Stimulated activated CD4-positive, alpha-beta T cell treated with anti-CD3 and anti-CD28 coated beads, Interleukin-15, amount 100 ng/mL, for 24 hours (primary cell): ENCODE measurements at places on chromosomes 2 and 18.

- DNase-seq: no peak
Measured at GRCh38 chr2:68879296-68879695, 8.1 kb upstream of the BMP10 start.

DNA sequence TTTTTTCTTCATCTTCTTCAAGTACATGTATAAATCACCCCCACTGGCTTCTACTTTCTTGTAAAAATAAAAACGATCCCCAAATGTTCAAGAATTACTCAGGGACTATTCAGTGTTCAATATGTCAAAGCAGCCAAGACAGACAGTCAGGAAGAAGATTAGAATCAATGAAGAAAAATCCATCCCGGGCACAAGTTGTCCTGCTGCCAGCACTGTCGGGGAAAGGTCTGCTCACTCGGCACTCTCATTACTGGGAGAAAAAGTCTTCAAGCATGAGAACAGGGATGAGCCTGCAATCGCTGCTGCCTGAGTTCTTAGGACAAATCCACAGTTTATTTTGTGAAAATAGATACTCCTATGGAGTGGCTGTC lies 482.8 kb upstream of the KLHL29 start:
- DNase-seq: no peak

DNA sequence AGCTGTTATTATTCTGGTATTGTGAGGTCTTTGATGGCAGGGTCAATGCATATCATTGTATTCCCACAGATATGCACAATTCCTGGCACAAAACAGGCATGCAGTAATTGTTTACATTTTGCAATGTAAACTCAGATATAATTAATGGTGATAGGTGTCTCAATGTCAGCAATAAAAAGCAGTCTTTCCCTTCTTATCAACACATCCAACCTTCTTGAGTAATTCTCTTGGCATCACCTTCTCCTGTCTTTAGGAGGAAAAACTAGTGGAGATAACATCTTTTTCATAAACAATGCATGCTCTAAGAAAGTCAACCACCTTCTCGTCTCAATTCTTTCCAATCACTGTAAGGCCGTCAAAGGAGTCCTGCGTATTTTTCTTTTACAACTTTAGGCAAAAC lies 313.3 kb upstream of the GULP1 start:
- DNase-seq: no peak

GRCh38 chr2:172964511-172965139 lies 111.0 kb upstream of the MAP3K20 start:
- no peak for DNase-seq

GRCh38 chr18:3029215-3029952 lies 16.4 kb upstream of the LPIN2 start:
- DNase-seq: no peak

DNA sequence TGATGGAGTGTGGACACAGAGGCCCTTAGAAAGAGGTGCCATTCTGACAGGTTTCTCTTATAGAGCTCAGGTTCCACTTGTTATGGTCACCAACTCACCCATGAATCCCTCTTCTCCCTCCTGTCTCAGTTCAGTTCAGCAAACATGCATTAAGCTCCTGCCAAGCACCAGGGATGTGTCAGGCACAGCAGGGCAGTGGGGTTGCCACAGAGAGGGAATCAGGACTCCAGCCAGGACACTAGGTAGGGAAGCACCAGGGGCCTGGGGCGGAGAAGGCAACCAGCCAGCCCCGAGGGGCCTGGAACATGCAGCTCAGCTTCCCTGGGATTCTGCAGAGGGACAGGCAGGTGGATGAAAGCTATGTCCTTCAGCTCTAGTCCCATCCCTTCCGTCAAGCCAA lies 44.6 kb downstream of the TOGARAM2 start:
- DNase-seq: no peak

GRCh38 chr18:11046140-11046539 lies 103.2 kb downstream of the PIEZO2 start:
- DNase-seq: no peak

DNA sequence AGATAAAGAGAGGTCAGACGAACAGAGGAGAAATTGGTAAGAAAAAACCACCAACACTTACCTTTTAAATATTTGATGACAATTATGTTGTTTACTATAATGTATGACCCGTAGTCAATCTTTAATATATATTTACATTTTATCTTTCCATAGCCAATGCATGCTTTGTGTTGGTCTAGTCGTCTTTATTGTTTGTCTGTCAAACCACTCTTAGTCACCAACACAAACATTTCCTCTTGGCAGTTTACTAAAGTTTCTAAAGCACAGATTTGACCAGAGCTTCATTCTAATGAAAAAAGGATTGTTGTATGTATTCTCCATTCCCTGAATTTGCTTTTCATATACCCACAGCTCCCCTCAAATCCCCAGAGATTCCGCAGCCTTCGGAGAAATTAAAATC lies 784.7 kb upstream of the PIK3C3 start:
- no peak for DNase-seq

- no peak for DNase-seq
Measured at GRCh38 chr2:236354973-236355595, 90.9 kb upstream of the ASB18 start.

DNA sequence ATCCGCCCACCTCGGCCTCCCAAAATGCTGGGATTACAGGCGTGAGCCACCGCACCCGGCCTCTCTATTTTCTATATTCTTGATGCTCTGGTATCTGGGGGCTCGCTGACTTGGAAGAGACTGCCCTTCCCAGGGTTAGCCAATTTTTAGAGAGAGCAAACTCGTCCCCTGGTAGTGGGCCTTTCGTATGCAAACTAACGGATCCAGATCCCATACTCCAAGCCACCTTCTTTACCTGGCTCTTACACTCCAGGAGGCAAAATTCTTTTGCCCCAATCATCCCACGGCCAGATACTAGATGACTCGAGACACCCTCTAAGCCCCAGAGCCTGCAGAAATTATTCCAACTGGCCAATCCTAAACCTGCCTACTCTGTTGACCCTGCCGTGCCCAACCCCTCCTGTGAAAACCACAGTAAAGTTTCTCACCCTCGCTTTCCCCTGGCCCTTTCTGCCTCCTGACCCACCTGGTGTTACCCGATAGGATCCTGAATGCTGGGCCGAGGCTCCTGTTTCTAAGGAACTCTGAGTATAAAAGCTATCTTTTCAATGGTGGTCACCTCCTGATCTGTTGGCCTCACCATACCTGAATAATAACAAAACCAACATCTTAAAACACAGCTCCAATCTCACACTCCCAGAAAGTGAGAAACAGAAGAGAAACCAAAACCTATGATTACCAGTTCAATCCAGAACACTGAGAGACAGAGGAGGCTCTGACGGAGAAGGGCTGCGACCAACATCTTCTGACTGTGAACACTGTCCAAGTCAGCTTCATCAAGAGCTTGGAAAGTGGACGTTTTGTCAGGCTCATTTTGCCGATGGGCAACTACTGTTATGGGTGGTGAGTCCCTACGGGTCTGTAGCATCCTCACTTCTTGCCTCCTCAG lies 57.6 kb upstream of the ZNF532 start:
- no peak for DNase-seq

DNA sequence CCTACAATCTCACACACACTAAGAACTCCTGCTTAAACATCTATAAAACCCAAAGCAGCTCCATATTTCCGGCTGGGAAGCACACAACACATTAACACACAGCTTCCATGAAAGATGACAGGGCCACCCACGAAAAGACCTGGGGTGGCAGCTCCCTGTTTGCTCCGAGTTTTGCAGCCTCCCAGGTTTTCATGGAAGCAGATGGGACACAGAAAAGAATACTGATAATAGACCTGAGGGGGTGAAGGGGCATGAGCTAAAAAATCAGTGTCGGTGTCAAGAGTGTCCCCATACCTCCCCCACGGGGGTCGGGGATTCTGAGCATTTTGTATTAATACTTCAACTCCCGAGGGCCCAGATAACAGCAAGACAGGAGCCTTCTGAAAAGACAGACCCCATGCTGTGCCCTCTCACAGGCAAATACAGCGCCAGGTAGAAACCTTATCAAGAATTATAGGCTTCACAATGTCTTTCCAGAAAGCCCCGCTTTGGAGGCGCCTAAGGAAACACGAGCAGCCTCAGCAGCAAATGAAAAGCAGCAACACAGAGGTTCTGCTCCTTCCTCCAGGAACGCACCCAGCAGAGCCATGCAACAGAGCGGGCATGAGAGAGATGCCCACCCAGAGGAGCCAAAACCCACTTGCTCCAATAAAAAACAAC lies 50.5 kb downstream of the ZNF516 start:
- no peak for DNase-seq

DNA sequence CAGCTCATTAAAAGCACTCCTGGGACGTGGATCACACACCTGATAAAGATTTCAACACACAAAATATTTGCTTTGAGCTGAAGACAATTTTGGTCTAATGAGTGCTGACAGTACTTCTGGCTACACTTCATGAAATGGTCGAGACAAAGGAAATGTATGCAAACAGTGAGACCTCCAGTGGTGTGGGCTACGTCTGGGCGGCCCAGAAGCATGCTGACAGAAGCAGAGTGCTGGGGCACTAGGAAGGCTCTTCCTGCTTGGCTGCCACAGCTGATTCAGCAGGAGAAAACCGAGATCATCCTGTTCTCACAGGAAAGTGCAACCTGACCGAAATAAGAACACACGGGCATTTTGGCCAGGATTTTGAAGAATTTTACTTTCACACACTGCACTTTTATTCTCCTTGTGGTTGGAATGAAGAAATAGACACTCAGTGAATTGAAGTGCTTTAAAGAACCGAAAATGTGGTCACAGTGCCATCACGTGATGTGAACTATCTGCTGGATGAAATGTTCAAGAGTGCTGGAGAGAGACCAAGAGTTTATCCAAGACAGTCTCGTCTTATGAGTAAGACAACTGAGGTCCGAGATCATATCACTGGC lies 149.5 kb downstream of the CCBE1 start:
- DNase-seq: no peak

DNA sequence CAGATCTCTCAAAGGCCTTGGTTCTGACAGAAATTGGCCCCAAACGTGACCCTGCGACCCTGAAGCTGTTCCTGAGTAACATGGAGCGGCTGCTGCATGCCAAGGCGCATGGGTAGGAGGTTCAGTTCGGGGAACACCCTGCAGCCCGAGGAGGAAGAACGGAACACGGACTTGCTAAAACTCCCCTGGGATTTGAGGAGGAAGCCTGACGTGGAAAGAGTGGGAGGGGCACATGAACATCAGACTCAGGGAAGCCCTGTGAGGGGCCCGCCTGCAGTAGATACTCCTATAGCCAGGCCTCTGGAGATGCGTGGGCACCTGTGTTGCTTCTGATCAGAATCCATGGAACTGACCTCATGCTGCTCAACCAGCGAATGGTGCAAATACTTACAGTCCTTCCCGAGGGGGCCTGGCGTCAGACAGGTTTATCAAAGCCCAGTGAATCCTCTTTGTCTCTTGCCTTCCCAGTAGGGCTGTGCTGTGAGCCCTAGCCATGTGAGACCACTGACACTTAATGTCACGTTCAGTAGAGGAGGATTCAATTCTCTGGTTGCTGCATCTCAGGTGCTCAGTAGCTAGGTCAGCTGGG lies 46.8 kb downstream of the IMPA2 start:
- DNase-seq: no peak

DNA sequence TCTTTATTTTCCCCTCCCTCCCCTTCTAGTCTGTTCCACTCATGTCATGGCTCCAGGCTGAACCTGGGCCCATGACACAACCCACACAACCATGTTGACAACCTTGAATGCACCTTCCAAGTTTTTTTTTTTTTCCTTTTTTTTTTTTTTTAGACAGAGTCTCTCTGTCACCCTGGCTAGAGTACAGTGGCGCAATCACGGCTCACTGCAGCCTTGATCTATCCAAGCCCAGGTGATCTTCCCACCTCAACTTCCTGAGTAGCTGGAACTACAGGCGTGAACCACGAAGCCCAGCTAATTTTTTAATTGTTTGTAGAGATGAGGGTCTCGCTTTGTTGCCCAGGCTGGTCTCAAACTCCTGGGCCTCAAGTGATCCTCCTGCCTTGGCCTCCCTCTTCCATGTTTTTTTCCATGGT lies 21.9 kb upstream of the ROCK2 start:
- DNase-seq: no peak

DNA sequence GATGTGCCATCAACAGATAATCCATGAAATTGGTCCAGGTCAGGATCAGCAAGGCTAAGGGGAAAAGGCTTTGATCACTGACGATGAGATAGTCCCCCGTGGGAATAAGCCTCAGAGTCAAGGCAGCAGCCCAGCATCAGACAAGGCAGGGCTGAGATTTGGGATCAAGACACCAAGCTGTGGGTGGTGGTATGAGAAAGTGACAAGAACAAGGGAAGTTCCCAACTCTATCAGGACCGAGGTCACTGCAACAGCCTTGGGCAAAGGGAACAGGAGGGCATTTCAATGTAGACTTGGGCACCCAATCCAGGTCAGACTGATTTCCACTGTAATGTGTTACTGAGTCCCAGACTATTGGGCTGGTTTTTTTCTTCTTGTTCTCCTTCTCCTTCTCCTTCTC lies 18.7 kb downstream of the PLEK start:
- no peak for DNase-seq

GRCh38 chr2:95760806-95761525 lies 169.2 kb downstream of the TRIM43 start:
- no peak for DNase-seq

GRCh38 chr2:23622966-23623675 lies 238.1 kb downstream of the KLHL29 start:
- no peak for DNase-seq

DNA sequence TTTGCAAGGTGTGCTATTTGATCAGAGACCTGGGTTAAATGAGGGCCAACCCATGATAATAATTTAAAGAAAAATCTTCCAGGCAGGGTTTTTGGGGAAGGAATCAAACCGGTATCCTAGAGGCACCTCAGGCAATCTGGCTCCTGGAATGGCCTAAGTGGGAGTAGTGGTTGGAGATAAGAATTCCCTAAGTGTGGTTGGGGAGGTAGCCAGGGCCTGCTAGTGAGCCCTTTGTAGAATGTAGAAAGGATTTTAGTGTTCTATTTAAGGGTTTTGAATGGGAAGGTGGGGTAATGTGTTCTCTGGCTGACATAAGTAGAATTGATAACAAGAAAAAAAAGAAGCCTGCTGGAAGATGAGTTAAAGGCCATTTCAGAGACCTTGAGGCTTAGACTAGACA lies 422.2 kb downstream of the XIRP2 start:
- DNase-seq: no peak

- no peak for DNase-seq
Measured at GRCh38 chr2:170843656-170844055, 27.0 kb downstream of the GAD1 start.

- DNase-seq: no peak
Measured at GRCh38 chr18:57951999-57952774, 91.8 kb upstream of the NEDD4L start.

GRCh38 chr2:84486441-84487115 lies 27.5 kb upstream of the SUCLG1 start:
- no peak for DNase-seq

DNA sequence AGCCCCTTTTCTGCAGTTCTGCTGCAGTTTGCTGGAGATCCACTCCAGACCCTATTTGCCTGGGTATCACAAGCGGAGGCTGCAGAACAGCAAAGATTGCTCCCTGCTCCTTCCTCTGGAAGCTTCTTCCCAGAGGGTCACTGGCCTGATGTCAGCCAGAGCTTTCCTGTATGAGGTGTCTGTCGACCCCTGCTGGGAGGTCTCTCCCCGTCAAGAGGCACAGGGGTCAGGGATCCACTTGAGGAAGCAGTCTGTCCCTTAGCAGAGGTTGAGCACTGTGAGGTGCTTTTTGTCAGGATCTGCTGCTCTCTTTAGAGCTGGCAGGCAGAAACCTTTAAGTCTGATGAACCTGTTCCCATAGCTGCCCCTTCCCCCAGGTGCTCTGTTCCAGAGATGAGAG lies 42.0 kb upstream of the MYL1 start:
- no peak for DNase-seq

- no peak for DNase-seq
Measured at GRCh38 chr18:35406666-35407065, 29.5 kb upstream of the ZNF396 start.
